Activated T-helper 9 cell treated with anti-CD3 and anti-CD28 coated beads, Interleukin-2, amount 50 U/mL, for 16 hours (primary cell): ENCODE measurements at places on chromosomes 6 and 20.

DNA sequence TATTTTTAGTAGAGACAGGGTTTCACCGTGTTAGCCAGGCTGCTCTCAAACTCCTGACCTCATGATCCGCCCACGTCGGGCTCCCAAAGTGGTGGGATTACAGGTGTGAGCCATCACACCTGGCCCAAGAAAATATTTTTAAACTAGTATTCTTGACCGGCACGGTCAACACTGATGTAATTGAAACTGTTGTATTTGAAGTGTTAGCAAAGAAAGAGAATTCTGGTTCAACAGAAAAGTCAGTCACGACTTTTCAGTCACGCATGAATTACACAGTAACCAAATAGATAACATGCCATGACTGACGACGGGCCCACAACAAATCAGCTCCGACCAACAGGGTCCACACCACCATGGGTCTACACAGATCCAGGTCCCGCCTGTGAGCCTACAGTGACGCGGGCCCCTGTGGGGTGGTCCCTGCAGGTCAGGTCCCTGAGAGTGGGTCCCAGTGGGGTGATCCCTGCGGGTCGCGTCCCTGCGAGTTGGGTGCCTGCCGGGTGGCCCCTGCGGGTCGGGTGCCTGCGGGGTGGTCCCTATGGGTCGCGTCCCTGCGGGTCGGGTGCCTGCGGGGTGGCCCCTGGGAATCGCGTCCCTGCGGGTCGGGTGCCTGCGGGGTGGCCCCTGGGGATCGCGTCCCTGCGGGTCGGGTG, 1.0 kb downstream of the GMEB2 start:
- DNase-seq: no peak

- no peak for DNase-seq
These were observed 157.3 kb downstream of the SYCP2 start for GRCh38 chr20:59776059-59776603.

GRCh38 chr6:168133687-168134559, 54.9 kb upstream of the FRMD1 start:
- no peak for DNase-seq

DNA sequence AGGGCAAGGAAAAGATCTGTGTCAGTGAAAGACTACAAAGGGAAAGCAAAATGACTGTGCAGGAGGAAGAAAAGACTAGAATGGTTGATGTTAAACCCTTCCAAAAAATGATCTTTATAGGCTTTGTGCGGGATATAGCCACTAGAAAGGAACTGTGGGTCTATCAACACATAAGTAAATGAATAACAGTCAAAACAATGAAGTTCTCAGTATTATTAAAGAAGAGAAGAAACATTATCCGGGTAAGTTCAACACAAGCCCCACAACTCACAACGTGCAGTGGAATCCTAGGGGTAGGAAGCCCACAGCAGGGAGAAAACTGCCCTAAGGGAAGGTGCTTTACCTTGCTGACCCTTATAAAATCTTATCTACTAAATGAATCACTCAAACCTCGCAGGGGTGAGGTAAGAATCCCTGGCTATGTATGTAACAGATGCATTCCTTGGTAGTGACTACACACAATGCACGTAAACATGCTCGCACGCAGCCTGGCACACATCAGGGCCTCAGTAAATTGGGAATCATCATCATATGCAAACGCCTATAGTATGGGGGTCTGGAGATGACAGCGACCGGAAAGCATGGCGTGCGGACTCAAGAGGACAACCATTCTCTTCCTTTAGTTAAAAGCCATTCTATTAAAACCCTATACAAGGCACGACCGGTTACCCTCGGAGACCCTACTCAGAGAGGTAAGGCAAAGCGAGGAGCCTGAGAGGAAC, 11.3 kb downstream of the TFAP2A start:
- no peak for DNase-seq

DNA sequence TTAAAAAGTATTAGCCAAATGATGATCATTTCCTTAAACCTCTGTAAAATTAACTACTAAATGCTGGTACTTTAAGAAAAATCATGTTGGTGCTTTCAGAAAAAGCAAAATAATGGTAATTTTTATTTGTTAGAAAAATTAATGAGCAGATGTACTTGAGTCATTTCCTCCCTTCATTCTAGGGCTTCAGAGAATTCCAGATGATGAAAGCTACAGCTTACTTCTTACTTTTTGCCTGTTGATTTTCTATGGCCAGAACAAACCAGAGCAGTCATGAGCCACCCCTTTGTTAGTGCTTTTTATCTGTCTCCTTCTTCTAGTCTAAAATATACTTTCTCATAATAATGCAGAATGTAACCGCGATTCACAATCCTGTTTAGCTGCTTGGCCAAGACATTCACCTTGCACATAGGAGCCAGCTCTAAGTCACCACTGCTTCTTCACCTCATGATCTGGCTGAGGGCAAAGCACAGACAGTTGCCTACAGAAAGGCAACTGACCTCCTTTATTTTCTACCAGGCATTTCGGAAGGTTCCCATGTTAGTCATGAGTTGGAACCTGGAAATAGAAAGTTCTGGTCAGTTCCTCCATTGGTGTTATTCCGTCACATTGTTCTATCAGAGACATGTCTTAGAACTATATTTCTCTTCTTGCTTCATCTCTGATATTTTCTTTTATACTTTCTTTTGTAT, 43.5 kb upstream of the TINAG start:
- DNase-seq: no peak

DNA sequence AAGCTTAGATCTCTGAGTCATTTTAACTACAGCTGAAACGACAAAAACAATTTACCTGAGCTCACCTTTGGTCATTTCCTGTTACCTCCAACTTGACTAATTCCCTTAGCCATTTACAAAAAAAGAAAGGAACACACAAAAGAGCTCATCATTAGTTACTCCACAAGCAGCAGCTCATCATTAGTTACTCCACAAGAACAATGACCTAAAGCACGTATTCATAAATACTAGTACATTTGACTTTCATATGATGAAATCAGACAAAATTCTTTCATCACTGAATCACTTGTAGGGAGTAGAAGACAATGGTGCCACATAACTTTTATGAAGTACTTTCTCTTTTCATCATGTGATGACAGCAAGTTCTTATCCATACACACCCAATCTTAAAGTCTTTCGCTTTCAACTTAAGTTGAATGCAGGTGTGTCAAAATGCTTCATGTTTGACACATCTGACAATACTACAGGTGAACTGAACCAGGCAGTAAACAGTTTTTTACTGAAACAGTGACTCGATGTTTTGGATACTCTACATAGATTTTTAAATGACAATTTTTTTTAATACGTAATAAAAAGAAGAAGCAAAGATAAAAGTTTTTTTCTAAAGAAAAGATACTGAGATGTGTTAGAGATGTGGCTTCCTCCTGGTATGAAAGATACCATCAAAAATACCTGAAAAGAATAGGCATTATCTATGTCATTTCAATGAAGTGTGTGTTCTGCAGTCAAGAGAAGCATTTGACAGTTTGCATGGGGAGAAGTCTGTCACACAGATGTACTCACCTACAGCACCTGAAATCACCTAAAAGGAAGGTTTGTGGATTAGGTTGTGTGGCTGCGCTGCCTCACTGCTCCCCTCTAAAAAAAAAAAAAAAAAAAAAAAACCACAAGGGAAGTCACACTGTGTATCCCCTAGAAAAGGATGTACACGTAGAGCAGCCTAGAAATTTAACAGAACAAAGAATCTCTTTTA, 109.1 kb downstream of the PRDM1 start:
- DNase-seq: no peak

DNA sequence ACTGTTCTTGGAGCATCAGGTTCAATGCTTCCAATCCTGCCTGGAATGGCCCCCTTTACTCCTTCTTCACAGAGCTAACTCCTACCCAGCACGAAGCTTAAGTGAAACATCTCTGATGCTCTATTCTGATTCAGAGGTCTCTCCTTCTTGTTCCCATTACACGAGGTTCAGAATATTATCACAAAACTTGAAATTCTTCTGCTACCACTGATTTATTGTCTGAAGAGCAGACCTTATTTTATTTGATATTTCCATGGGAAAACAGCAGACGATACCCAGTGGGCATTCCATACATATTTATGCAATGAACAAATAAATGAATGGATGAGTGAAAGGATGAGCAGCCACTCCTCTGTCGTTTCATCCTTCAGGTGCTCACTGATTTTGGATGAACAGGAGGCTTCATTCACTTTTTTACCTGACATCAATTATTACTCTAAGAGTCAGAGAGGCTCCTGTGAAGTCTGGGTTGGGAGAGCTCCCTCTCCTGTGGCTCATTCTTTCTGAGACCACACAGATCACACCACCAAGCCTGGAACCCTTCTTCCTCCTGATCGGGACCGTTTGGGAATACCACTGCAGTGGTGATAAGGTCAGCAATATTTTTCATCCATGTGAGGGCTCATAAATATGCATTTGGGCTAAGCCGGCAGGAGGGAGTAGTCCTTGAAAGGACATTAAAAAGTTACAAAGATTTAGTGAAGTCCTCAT, 25.8 kb downstream of the SMLR1 start:
- no peak for DNase-seq

DNA sequence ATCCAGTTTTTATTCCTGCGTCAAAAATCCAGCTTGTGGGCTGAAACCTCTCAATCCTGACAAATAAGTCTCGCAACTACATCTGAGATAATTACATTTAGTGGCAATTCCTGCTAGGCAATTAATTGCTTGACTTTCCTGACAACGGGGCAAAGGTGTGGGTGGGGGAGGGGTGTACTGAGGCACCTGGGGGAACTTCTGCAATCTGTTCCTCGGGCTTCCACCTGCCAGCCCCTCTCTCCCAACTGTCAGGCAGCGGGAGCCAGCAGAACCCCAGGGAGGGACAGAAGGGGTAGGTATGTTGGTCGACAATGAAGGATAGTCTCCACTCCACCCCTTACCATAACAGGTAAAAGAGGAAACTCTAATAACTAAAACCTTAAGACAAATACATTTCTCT, 6.8 kb downstream of the C6orf52 start:
- DNase-seq: no peak

DNA sequence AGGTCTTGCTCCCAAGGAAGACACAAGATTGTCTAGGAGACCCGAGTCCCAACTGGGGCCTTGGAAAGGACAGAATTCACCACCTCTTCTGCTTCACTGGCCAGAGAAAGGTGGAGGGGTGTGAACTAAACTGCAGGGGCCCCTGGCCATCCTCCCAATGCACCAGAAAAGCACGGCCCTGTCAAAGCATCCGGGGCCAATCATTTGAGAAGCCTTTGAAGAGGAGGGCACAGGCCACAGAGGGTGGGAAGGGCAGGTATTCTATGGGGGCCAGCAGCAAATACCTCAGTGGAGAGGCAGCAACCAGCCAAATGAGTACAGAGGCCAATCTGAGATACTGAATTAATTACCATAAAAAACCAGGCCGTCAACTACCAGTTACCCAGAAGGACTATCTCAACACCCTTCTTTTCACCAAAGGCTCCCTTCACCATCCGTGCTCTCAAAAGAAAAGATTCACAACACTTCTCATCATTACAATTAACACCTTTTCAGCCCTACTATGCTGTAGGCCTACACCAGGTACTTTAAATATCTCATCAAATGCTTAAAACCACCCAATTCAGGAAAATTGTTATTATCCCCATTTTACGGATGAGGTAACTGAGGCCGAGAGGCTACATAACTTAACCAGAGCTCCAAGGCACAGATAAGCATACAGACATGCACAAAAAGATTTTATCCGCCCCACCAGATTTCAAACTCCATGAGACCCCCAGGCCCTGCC, 50.7 kb downstream of the TRERF1 start:
- DNase-seq: no peak

- DNase-seq: no peak
These were observed 45.6 kb downstream of the NFATC2 start for GRCh38 chr20:51496964-51497363.

GRCh38 chr6:49528571-49528970, 21.9 kb upstream of the C6orf141 start:
- no peak for DNase-seq

GRCh38 chr20:32019563-32020463, 9.6 kb downstream of the CCM2L start:
- no peak for DNase-seq

DNA sequence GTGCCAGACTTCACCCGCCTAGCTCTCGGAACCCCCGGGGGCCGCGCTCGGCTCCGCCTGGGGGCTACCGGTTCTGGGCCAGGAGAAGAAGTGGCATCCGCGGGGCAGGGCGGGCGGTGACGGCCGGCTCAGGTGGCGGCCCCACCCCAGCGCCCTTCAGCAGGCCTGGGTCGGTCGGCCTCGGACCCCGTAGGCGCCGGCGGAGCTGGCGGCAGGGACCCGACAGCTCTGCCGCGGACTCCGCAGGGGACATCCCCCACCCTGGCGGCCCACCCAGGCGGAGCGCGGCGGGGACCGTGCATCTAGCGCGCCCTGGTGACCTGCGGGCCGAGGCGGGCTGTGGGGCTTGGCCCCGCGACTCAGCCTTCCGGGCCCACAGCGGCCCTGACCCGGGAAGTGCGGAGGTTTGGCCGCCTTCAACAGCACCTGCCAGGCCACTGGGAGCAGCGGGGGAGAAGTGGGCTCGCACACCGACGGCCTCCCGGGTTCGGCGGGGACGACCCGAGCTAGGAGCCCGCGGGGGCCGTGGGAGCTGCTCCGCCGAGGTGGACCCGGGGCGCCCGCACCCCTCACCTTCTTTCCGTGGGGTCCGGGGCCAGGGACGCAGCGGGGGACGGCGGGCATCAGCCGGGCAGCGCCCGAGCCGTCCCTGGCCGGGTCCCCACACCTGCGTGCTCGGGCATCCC, 87.1 kb downstream of the TMEM242 start:
- DNase-seq: no peak

- DNase-seq: no peak
These were observed 540.1 kb upstream of the FLRT3 start for GRCh38 chr20:14877301-14878028.

DNA sequence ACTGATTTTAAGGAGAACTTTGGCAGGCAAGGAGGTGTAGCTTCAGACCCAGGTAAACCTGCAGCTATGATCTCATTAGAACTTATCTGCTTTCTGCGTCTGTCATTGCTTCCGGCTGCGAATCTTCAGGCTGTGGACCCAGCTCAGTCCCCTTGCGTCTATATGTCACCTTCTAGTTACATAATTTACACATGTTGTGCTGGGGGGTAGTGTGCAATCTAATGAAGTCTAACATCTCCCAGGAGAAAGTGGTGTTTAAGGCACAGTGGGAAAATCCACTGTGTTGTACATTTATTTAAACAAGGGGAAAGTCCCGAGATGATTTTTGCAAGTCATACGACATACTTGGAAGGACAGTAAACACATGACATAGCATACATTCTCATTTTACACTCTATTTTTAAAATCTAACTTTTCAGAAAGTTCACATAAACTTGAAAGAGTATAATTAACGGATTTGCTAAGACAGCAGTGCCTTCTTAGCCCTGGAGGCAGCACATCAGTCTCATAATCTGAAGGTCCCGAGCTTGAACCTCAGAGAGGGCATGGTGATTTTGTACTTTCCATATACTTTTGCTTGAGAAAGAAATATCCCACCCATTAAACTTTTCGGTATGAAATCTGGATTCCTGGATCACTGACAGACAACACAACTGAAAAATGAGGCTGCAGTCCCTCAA, 35.2 kb downstream of the GPX6 start:
- no peak for DNase-seq

DNA sequence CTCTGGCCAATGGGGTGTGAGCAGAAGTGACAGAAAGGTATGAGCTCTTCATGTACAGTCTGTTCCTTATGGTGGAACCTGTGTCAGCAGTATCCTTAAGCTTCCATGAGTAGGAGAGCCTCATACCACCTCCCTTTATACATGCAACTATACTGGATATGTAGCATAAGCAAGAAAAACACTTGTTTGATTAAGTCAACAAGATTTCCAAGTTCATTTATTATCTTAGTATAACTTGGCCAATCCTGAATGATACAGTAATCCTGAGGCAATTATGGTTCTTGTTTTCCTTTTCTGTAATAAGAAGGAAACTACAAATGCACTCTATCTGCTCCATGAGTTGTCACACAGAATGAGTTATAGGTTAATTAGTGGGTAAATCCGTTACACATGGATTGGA, 409.6 kb upstream of the ID4 start:
- DNase-seq: no peak
